ENCODE measurements at places on chromosomes 4 and X.

- no peak for DNase-seq
Observed at GRCh38 chrX:46959101-46959500, 46.9 kb downstream of the JADE3 start.

DNA sequence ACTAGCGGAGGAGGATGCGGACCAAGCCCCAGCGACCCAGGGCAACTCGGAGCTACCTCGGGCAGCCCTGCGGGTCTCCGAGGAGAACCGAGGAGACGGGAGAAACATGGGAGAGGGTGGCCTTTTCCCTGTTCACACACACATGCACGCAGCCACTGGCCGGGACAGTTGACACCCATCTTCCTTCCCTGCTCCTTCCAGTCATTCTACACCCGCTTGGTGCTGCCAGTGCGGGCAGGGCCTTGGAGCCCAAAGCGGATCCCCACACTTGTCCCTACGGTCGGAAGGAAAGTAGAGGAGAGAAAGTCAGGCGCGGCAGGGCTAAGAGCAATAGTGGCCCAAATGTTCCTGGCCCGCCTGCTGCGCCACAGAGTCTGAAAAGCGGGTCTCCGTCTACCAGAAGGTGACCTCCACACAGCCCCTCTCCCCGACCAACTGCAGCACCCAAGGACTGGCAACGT lies 1.1 kb upstream of the PPP3CA start:
- DNase-seq = no peak

DNA sequence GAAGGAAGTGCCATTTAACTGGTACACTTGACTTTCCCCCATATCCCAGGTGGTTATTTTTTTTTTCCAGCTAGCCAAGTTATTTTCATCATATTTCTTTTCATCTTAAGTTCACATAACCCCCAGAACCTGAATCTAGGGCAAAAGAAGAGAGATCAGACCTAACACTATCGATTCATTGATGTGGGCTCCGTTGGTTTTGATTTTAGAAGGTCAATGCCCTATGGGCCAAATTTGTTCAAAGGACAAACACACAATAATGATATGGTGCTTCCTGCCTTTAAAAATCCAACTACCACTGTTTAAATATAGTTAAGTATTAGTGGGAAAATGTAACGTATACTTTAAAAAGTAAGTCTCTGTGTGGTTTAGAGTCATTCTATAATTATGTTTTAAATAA lies 665.7 kb downstream of the ZNF674 start:
- DNase-seq = no peak

DNA sequence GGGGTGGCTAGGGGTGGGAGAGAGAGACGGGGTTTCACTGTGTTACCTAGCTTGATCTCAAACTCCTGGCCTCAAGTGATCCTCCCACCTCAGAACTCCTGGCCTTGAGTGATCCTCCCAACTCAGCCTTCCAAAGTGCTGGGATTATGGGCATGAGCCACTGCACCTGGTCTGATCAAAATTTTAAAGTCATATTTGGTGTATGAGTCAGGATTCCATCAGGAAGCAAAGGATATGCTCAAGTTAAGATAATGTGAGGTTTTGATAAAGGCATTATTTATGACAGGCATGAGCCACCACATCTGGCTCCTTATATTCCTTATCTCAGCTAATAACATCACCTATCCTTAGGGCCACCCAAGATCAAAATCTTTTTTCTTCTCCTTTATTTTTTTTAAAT lies 182.0 kb downstream of the SLC4A4 start:
- no peak for DNase-seq

GRCh38 chrX:85941275-85941674 lies 106.1 kb downstream of the CHM start:
- no peak for DNase-seq

GRCh38 chrX:132948648-132949260 lies 9.7 kb downstream of the HS6ST2 start:
- peak; percentile 5 for DNase-seq

DNA sequence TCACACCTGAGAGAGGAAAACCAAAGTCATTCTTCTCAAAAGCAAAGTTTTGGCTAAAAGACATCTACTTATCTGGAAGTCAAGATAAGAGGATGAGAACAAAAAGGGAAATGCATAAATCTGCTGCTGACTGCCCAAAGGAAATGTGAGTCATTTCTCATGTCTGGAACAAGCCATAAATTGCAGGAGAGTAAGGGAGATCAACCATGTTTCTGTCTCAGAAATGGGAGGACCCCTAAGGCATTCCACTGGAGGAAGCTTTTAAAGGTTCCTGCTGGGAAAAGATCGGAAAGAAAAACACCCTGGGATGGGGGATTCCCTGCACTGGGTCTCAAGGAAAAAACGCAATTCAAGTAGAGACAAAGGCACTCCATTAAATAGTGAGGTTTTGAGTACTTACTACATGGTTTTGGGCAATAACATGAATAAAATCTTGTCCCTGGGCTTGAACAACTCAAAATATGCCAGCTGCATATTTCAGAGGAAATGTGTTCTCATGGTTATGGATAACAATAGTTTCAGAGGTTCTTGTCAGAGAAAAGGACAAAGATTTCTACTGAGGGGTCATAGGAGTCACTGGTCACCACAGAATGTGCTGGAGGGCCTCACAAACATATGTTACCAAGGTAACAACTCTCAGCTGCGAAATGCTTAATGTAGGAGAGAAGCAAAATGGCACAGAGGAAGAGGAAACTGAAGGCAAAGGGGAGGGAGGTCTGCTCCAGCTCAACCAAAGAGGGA lies 19.3 kb downstream of the GPR143 start:
- peak; percentile 81 for DNase-seq

- DNase-seq = peak; percentile 52
Observed at GRCh38 chrX:134460862-134461220, 876 bp downstream of the HPRT1 start.

- no peak for DNase-seq
Observed at GRCh38 chr4:89213382-89213701, 94.3 kb downstream of the GPRIN3 start.

GRCh38 chr4:154329939-154330338 lies 161.7 kb downstream of the DCHS2 start:
- DNase-seq = no peak

DNA sequence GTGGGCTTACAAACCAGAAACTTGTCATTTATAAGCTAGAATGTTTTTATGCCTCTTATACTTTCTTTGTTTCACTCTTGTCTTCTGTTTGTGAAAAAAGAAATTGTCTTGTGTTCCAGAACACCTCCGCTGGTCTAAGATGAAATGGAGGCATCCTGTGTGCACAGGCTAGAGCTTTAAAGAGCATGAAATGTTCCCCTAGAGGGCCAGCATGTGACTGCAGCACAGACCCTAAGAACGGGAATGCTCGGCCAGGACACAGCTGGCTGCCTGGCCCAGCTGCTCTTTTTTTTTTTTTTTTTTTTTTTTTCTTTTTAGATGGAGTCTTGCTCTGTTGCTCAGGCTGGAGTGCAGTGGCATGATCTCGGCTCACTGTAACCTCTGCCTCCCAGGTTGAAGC lies 33.6 kb downstream of the SETD7 start:
- no peak for DNase-seq

GRCh38 chr4:76709772-76710090 lies 188.2 kb downstream of the SOWAHB start:
- DNase-seq = no peak

DNA sequence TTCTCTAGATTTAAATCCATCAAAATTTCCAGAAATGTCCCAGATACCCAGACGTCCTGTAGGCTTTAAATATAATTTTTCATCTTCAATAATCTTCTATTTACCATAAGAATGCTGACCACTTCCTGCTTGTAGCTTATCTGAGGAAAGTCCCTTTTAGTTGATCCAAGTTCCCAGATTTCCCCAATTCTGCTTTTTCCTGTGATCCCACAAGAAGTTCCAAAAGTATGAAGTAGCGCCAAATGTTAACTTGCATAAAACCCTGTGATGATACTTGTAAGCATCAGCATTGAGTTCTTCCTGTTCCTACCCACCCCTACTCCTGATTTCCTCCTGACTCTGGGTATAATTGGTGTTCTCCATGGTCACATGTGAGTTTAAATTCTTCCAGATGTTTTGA lies 10.6 kb upstream of the TLR8 start:
- DNase-seq = no peak

GRCh38 chr4:130029442-130029841 lies 933.5 kb downstream of the C4orf33 start:
- DNase-seq = no peak

DNA sequence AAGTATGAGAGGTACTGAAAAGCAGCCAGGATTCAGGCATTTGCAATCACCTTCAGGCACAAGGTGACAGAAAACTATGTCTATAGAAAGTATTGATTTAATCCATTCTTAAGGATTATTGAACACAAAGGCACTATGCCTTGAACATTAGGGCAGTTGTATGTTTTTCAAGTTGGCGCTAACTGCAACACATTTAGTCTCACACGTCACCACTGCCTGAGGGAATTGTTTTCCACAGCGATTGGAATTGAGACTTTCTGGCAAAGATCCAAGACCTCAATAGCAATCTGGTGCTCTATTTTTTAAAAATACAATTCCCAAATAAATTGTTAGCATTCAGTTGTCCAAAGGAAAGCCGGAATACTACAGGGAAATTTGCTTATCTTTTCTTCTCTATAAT lies 52.7 kb upstream of the FTHL17 start:
- DNase-seq = no peak

DNA sequence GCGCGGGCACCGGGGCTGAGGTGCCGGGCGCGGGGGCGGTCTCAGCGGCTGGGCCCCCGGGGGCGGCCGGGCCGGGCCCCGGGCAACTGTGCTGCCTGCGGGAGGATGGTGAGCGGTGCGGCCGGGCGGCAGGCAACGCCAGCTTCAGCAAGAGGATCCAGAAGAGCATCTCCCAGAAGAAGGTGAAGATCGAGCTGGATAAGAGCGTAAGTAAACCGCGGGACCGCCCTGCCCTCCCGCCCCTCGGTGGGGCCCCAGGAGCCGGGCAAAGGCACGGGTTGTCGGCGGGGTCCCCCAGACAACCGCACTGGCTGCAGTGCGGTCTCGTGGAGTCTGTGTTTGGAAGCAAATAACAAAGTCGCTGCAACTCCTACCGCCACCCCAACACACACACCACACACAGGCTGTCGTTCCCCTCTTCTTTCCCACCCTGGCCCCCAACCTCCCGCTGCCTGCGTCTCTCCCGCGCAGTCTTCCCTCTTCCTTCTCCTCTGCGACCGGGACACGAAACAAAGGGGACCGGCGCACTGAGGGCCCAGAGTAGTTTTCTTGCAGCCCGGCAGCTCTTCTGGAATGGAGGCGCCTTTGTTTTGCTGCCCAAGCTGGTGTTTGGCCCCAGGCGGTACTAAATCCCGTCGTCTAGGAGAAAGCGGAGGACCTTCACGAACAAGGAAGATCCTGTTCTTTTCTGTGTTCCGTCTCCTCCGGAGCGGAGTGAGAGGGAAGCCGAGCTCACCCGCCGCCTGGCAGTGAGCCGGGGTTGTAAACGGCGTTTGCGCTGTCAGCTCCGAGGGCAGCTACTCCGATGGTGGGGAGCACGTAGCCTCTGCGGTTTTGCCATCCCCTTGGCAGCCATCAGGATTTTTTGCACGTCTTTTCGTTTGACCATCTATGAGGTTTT lies 788 bp downstream of the SAP30 start:
- peak; percentile 73 for DNase-seq

DNA sequence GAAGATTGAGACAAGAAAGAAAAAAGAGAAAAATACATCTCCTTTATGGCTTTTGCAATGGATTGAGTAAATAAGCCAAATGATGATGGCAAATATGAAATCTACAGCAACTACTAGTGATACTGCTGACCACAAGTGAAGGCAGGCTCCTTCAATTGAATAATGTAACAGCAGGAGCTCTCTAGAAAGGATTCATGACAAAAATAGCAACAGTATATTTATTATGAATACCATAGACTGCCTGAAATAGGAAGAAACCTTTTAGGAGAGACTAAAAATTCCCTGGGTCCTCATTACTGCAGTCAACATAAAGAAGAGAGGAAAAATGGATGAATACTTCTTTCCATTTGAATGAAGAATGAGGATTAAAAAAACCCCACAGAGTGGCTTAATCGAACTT lies 306.8 kb upstream of the ANXA10 start:
- DNase-seq = no peak

DNA sequence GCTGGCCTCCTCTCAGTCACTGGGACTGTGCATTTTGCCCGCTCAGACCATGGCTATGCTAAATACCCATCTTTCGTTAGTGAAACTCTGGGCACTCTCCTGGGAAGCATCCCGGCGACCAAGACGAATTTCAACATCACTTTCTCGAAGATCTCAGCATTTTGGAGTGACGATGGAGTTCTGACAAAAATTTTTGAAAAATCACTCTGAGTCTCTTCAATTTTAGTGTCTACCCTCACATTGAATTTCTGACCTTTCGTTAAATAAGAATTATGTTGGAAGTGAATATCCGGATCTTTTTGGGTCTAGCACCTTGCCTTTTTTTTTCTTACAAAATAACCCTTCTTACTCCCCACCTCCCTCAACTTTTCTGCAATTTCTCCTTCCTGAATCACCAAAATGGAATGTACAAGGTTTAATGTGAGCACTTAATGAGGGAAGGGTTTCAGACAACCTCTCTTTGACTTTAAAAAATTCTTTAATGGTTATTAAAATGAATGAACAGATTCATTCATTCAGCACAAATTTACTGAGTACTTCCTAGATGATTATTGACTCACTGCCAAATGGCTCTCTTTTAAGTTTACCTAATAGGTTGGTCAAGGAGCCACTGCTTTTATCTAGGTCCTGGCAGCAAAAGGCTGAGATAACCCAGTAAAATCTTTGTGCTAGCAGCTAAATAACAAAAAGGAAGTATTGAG lies 746 bp upstream of the AADAT start:
- DNase-seq = no peak

GRCh38 chrX:132216806-132217202 lies 2.4 kb downstream of the RAP2C start:
- DNase-seq = no peak

DNA sequence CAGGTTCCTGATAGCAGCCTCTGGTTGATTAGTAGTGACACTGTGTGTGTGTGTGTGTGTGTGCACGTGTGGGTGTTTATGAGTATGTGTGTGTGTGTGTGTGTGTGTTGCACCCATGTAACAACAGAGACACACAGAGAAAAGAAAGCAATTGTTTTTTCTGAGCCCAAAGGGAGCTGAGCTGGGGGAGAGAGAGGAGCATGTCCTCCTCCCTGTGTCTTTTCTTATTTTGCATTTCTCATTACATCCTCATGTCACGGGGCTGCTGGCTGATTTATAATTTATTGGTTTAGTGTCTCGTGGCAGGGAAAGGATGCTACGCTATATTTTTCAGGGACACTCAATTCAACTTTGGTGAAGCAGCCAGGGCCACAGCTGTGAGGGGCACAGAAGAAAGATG lies 511.4 kb downstream of the BCOR start:
- DNase-seq = no peak

- no peak for DNase-seq
Observed at GRCh38 chr4:76823495-76823894, 74.4 kb downstream of the SOWAHB start.

- no peak for DNase-seq
Observed at GRCh38 chr4:166077782-166078181, 204.7 kb downstream of the TLL1 start.

DNA sequence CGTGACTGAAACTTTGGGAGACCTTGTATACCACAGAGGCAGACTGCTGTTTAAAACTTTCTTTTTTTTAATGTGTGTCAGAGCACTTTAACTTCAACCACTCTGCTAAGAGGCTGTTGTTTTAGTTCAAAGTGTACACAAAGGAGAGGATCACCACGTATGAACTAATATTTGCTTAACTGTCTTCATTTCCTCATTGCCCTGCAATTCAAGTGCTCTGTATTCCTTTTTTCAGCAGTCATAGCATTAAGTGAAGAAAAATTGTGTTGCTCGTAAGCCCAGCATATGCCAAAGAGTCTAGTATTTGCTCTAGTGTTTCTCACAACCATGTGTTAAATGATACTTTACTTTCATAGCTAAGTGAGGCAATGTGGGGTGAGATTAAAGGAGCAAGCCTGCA lies 63.0 kb upstream of the HHIP start:
- no peak for DNase-seq

- no peak for DNase-seq
Observed at GRCh38 chr4:2272026-2272827, 10.3 kb upstream of the MXD4 start.
